Stimulated activated memory B cell treated with anti-CD40 and anti-IgM and Interleukin-4, amounts not matched to agents 10 μg/mL and 1 μg/mL and 100 μg/mL, for 72 hours (primary cell): ENCODE measurements at places on chromosomes 3 and 15.
A peak's percentile ranks its signal among the peaks of the same experiment; 100 is the strongest.

GRCh38 chr3:118977671-118978392, 56.8 kb downstream of the IGSF11 start:
- peak; percentile 43 for ATAC-seq

DNA sequence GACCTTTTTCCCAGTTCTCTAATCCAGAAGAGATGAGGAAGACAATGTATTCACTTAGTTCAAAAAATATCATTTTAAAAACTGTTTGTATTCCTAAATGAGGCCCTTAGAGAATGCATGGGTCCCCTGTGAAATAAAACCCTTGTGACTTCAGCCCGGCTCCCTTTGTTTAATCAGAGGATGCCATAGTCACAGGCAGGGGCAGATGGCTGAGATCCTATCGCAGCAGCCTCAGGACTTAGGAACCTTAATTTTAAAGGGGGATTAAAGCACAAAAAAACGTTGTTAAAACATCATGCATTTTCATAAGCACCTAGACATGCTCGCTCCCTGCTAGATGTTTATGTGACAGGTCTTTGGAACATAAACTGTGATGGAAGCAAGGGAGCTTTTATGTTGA, 176.6 kb downstream of the IL20RB start:
- ATAC-seq = no peak

- no peak for ATAC-seq
These were observed 843.2 kb downstream of the CADM2 start for GRCh38 chr3:85801955-85802354.

DNA sequence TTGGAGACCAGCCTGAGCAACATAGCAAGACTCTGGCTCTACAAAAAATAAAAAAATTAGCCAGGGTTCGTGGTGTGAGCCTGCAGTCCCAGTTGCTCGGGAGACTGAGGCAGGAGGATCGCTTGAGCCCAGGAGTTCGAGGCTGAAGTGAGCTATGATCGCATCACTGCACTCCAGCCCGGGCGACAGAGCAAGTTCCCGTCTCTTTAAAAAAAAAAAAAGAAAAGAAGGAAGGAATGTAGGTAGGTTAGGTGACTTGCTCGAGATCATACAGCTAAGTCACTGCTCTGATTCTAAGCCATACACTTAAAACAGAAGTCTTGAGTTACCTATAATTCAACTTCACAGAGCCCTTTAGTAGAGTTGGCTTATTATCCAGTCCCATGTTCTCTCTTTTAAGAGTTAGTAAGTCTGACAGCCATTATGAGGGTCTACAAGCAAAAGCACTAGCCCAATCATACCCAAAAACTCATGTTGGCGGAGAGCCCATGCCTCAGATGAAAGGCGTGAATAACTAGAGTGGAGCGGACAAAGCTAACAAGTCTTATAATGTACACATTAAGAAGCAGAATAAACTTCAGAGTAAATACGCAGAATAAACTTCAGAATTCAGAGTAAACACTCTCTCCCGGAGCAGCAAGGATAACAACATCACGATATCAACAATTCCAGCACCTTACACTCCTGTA, 768 bp downstream of the AAGAB start:
- ATAC-seq = no peak

DNA sequence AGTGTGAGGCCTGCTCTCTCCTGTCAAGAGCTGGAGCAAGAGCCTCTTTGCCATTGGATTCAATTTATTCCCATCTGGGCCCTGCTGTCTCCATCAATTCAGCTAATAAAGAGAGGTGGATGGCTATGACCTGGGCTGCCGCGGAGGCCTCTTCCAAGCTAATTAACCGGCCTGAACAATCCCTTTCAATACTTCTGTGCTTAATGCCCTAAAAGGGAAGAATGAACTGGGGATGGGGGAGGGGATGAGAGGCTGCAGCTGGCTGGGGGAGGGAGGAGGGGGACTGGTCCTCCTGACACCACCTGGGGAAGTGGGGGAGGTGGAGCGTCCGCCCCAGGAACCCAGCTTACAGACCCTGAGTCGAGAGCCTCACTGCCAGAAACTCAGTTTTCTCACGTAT, 33.4 kb upstream of the PRR23E start:
- no peak for ATAC-seq

DNA sequence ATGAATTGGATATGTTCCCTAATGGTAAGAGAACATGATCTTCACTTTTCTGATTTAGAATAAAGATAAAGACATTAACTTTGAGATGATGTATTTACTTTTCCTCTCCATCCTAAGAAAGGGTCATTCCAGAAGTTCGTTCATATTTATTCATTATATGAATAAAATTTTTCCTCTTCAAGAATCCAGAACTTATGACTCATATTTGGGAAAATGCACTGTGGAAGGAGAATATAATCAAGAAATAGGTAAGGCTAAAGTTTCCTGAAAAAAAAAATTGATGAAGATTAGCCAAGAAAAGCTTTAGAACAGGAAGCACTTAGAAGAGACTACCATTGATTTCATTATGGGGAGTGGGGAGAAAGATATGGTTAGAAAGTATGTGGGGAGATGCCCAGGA, 36.5 kb upstream of the CBLB start:
- ATAC-seq = no peak

DNA sequence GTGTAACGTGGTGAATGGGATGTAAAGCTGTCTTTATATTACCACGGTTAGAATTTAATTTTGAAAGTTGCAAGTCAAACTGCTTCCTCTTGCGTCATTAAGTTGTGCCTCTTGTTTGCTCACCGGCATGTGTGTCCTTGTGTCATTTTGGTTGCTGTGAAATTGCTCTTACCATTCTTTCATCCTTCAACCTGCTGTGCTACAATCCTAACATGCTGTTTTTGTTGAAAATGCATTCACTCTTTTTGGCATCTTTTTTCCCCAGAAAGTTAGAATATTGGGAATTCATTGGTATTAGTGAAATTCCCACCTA, 164.7 kb downstream of the PGPEP1L start:
- ATAC-seq = no peak

DNA sequence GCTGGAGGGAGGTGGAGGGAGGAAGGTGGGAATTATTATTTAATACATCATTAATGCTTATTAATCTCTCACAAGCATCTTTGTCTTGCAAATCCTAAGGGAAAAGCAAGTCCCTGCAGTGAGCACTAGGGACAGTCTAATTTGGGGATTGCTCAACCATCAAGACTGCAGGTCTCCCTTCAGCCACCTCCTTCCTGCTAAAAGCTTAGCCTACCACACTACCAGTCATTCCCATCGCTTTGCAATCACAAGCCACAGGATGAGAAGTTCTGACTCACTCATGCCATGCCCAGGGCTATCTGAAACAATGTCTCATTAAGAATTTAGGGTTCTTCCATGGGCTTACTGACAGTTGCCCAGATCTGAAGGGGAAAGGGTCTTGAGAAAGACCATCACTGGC, 51.0 kb upstream of the EIF1B start:
- ATAC-seq = no peak

- ATAC-seq = no peak
These were observed 12.1 kb downstream of the TMPRSS7 start for GRCh38 chr3:112046599-112046998.

DNA sequence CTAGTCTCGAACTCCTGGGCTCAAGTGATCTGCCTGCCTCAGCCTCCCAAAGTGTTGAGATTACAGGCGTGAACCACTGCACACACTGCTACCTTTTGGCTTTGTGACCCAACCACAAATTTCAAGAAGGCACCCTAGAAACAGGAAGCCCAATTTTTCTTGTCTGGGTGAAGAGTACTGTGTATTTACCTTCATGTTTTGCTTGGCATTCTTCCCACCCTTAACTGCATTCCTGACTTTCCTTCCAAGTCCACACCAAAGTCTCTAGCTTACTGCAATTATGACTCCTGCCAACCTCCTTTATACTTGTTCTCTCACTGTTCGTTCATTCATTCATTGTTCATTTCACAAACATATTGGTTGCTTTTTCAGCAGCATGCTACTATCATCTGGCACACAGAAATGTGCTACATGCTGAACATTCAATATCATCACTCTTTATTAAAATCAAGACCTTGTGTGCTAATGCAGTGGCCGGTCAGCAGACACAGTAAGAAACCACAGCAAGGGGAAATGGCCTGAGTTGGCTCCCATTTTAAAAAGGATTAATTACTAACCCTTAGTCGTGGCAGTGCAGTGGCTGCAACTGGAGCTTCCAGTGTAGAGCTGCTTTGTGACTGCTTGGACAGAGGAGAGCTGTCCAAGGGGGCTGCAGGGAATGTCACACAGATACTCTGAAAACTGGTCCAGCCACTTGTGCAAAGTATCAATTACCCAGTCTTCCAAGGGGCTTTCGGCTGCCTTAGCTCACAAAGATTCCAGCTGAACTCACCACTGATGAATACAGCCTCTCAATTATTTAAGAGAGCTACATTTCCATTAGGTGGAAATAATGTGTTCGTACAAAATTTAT, 94.0 kb downstream of the ETFA start:
- no peak for ATAC-seq

DNA sequence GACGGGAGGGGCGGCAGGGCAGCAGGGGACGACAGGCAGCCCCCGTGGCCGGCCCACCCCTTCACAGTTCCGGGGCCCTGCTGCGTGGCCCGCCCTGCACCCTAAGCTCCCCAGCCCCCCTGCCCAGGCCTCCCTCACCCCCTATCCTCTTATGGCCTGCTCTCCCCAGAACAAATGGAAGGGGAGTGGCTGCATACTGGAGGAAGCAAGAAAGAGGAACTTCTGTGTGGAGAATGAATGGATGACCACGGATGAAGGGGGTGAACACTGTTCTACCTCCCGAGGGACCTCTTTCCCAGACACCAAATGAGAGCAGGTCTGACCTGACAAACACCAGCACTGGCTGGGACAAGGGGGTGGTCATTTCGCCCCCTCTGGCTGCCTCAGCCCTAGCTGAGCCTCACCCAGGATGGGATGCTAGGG, 25.0 kb downstream of the SEC61A1 start:
- ATAC-seq = peak; percentile 44

- ATAC-seq = no peak
These were observed 156.9 kb upstream of the RASGRP1 start for GRCh38 chr15:38721568-38721945.

DNA sequence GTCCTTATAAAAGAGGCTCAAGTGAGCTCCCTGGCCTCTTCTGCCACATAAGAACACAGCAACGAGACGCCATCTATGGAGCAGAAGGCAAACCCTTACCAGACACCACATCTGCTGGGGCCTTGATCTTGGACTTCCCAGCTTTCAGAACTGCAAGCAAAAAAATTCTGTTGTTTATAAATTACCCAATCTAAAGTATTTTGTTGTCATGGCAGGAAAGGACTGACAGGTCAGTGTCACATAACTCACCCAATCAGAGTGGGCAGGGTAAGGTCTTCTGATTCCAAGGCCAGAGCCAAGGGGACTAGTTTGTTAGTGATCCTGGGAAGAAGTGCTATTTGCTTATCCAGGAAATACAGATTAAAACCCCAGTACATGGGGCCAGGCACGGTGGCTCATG, 98.9 kb downstream of the HMG20A start:
- ATAC-seq = no peak

DNA sequence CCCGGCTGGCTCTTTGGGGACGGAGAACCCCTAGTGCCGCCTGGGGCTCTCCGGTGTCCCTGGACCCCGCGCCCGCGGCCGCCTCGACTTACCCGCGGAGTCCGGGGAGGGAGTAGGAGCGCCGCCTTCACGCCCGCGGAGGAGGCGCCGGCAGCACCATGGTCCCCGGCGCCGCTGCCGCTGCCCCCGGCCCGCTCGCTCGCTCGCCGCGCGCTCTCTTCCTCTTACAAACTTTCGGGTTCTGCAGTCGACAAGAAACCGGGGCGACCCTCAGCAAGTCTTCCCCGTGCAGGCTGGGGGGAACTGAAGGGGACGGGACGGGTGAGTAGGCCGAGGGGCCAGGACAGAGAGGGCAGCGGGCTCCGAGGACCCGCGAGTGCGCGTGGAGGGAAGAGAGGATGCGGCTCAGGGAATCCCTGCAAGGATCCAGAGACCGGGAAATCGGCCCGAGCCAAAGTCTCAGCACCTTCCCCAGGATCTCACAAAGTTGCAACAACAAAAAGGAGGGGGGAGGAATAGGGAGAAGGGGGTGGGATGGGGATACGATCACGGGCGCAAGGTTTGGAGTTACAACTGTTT, 2.0 kb downstream of the FOXP1 start:
- peak; percentile 29 for ATAC-seq

GRCh38 chr3:113105093-113105449, 106.3 kb upstream of the BOC start:
- no peak for ATAC-seq
